ENCODE measurements at places on chromosomes 6 and 20. TPM values are rescaled to one million over a fixed set of nuclear protein-coding genes. Genes with fewer than 3 reads are reported as not detected.
A peak's percentile ranks its signal among the peaks of the same experiment; 100 is the strongest.

DNA sequence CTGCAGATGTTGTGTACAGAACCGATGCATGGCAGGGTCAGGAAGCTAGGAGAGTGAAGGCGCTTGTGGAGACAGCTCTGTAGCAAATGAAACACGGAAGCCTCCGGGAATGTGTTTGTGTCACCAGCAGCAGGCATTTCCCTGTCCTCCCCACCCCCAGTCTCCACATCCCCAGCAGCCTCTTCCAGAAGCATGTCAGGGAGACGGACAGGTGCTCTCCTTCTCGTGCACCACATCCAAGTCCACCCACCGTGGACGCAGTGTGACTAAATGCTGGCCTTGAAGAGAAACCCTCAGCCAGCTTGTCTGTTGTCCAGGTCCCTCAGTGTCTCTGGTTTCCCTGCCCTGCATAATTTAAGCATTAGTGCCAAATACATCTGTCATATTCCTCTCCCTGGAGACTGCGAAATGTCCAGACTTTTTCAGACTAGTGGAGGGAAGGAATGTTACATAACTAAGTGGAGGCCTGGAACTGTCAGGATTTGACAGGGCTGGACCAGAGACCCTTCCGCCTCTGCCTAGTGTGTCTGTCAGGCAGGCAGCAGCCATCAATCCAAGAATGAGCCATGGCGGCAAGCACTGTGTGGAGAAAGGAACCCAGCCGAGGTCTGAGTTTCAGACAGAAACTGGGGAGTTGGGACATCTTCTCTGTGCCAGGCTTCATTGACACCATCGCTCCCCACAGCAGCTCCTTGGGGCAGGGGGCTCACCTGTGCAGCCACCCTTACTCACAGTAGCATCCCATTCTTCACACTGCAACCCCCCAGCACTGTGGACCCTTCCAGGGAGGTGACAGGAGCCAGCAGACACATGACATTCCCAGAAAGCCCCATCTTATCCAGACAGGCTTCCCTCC lies 26.6 kb upstream of the PI16 start:
- DNase-seq, result no peak

DNA sequence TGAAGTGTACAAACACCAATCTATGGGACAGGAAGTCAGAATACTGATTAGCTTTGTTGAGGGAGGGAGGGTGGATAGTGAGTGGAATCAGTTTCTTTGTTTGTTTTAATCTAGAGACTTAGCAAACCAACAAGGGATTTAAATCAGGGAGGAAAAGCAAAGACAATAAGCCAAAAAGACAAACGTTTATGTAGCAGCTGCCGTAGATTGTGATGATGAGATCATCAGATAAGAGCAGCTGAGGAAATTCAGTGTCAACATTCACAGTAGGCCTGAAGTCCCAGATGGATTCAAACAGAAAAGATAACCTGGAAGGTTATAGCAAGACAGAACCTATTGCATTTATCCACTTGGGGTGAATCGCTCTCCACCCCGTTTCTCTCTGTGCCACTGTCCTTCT lies 104.9 kb upstream of the SYNDIG1 start:
- no peak for DNase-seq

- DNase-seq, result no peak
Measured at GRCh38 chr20:55461519-55461918, 543.8 kb downstream of the CBLN4 start.

PGM3 gene
- polyA plus RNA-seq, result 37.3 TPM

RWDD1 gene
- polyA plus RNA-seq, result 31.7 TPM

- DNase-seq, result no peak
Measured at GRCh38 chr20:25008388-25009217, 16.1 kb upstream of the APMAP start.

DNA sequence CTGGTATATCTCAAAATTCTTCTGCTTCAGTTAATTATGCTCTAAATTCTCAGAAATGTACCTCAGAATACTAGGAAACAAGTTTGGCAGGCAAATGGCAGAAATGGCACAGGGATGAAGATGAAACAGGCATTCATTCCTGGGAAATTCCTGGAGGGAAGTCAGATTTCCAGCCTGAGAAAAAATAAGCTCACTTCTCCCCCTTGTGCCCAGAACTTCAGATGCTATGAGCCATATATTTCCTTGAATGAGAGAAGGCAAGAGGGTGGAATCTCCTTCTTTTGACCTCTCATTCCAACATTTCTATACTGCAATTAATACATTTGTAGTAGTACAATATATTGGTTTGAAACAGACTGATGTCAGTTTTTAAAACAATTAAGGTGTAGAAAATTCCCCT lies 22.8 kb downstream of the RGS17 start:
- no peak for DNase-seq

GLP1R gene
- polyA plus RNA-seq, result not detected

GRCh38 chr6:127738423-127738822 lies 161.4 kb downstream of the C6orf58 start:
- no peak for DNase-seq

DNA sequence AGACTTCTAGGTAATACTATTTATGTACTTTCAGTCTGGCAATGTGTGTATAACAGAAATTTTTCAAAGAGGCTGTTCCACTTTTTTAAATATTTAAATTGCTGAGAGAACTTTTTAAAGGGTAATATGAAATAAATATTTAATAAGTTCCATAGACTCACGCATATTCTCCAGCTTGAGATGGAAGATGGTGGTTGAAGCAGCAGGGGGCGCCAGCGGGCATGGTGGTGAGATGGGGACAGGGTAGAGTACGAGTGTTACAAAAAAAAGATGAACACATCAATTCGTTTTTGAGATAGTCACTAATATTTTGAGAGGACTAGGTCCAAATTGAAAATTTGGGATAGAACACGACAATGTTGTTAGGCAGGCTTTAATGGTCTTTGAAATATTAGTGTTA lies 68.4 kb downstream of the RSPO3 start:
- DNase-seq, result peak; percentile 31

DNA sequence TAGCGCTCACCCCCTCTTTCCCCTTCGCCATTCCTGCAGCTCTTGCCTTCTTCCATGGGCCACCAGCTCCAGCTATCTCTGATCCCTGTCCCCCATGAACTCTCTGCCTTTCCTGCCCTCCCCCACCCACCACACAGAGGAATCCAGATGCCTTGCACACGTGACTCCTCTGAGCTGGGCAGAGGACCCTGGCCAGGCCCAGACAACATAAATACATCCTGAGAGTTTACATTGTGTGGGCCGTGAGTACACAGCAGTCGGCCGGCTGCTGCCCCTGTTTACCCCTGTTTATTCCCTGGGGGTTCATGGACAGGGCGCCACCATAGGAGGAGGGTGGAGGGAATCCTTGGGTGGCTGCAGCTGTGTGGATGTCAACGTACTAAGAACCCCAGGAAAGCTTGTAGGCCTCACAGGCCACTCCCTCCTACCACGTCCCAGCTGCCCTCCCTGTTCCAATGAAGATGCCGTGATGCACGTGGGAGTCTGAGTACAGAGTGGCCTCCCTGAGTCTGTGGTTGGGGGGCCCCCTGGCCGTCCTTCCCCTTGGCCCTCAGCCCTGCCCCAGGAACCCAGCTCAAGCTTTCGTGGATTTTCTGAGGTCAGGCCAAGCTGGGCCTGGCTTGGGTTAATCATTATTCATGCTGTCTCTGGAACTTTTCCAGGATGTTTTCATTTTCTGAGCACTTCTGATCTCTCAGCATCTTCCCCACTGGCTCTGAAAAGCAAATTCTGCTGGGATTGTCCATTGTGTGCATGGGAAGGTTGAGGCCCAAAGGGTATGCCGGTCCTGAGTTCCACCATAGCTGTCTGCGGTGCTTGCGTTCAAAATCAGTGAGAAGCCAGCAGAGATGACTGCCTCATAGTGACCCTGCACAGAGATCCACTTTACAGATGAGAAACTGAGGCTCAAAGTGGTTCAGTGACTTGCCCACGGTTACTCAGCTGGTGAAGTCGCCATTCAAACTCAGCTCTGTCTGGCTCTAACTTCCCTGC lies 136.3 kb downstream of the MRPL14 start:
- peak; percentile 40 for DNase-seq

- no peak for DNase-seq
Measured at GRCh38 chr6:128554302-128554701, 33.9 kb upstream of the PTPRK start.

DNA sequence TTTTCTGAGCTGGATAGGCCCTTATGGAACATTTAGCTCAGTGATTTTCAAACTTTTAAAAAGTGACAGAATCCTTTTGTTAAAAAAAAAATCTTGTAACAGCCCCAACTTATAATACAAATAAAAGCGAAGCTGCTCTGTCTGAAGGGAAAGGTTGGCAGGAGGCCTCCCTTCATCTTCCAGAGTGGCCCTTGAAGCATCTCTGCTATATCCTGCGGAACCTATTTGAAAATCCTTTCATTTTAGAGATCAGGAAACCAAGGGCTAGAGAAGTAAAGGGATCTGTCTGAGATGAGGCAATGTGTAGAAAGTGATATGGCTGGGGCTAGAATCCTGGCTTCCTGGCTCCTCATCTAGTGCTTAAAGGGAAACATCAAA lies 107.8 kb downstream of the UBE3D start:
- no peak for DNase-seq
